Stimulated activated CD4-positive, alpha-beta T cell treated with anti-CD3 and anti-CD28 coated beads, Interleukin-15, amount 100 ng/mL, for 1 hour (primary cell): ENCODE measurements at places on chromosomes 7 and 10.

DNA sequence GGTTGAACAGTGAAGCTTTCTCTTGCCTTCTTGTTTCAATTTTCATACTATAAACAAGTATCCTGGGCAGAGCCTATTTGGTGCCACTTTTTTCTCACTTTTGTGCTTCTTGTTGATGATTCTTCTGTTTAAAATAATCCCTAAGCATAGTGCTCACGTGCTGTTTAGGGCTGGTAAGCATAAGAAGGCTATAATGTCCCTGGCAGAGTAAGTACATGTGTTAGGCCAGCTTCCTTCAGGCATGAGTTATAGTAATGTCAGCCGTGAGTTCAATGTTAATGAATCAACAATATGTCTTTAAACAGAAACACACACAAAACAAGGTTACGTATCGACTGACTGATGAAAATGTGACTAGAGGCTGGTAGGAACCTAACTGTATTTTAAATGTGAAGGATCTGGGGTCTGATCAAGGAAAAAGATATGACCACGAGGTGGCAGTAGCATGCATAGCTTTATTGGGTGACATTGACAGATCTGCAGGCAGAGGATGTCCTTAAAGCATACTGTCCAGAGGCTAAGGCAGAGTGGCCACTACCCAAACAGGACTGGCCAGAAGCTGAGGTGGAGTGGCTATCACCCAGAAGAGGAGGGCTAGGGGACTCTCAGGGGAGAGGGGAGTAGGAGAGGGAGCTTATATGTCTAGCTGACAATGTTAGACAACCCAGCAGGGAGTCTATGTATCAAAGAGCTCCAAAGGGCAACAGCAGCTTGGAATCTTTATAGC lies 113.7 kb downstream of the BRAF start:
- no peak for DNase-seq

DNA sequence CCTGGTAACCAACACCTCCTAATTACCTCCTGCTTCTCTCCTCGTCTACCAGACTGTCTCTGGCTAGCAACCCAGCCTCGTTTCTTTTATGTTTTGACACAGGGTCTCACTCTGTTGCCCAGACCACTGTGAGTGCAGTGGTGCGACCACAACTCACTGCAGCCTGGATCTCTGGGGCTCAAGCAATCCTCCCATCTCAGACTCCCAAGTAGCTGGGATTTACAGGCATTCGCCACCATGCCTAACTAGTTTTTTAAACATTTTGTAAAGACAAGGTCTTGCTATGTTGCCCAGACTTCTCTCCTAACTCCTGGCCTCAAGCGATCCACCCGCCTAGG lies 10.2 kb downstream of the TNRC18 start:
- no peak for DNase-seq

DNA sequence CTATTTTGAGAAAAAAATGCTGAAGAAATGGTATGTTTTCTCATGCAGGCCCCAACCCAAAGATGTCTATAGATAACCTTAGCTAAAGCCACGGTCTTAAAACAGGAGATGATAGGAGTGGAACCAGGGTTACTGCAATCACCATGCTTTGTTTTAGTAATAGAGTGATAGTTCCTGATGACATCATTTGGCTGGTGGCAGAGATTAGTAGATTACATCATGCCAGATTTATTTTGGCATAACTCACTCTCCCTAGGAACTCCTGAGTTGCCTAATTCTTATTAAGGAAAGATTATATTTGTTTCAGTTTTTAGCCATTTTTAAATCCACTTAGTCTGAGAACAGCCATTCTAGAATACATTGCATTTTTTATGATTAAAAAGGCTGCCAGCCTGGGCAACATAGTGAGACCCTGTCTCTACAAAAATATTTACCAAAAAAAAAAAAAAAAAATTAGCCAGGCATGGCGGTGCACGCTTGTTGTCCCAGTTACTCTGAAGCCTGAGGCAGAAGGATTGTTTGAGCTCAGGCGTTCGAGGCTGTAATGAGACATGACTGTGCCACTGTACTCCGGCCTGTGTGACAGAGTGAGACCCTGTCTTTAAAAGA lies 17.8 kb downstream of the ENO4 start:
- DNase-seq = no peak

DNA sequence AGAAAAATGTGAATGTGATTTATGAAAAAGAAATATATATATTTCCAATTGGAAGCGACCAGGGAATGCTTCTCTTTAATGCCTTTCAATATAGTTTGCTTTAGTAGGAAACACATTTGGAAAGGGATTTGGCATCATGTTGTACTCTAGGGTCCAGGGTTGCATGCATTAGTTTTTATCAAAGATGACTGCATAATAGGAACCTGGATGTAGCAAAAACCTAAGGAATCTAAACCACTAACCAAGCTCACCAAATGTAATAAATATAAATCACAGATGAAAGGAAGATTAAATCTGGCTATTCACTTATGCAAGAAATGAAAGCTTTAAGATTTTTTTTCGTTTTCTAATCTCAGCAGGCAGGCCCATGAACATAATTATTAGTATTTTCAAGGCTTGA lies 120.0 kb downstream of the ATXN7L1 start:
- DNase-seq = no peak

DNA sequence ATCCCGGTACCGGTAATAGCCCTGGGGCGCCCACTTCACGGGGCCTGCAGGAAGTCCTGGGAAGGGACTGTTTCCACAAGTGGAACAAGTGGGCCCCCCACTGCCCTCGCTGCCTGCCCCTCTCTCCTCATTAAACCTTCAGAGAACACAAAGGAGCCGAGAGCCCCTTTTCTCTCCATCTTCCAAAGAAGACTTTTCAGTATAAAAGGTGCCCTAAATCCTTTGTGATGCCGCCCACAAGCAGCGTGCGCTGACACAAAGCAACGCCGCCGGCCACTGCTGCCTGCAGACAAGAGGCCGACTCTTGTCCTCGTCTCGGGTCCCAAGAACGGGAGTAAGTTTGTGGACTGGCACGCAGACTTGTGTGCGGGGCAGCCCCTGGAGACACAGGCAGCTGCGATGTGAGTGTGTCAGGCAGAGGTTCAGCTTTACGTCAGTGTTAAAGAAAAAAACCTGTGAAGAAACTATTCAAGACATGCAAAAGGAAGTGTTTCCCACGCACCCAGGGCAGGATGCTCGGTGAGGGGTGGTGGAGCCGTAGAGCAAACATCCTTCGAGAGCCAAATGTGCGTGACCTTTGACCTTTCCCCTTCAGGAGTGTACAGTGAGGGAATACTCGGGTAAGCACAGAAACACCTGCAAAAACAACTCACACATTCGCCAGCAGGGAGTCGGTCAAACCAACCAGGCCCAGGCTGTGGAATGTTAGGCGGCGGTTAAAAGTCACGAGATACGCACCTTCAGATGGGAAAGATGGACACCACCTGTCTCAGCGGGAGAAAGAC lies 118.2 kb downstream of the VIPR2 start:
- DNase-seq = no peak
